ENCODE measurements at places on chromosomes 12 and 14. TPM values are rescaled to one million over a fixed set of nuclear protein-coding genes. Genes with fewer than 3 reads are reported as not detected.

The RDH16 gene
- not detected for polyA plus RNA-seq

DNA sequence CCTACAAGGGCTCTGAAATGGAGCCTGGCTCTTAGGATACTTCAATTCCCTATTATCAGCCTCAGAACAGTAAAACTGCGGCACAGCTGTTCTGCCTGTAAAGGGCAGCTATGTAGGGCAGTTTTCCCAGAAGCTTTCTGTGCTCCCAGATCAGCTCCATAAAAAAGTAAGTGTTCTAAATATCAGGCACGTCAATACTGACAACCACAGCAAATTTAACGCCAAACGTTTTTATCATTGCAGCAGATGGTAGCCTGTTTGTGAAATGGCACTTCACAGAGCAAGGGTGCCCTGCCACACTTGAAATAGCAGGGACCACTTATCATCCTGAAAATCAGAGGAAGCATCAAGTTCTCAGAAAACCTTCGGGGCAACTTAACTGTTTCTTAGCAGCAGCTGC lies 54.8 kb upstream of the PTHLH start:
- no peak for DNase-seq

The PAX9 gene
- not detected for polyA plus RNA-seq

DNA sequence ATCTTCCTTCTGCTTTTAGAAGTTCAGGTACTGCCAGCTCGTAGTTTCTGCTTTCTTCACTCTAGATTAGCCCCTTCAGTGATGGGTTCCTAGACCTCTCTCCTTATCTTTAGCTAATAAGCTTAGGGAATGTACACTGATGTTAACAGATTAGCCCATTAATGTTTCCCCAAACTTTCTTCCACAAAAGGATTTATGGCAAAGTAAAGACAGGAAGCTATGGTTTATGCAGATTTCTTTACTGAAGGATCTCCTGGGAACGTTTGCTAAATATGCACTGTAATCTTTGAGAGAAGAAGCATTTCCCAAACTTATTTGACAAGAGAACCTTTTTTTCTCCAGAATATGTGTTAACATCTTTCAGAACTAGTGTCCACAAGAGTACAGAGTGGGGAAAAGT lies 4.2 kb downstream of the SOCS4 start:
- no peak for DNase-seq

- peak; percentile 13 for DNase-seq
Measured at GRCh38 chr12:123251403-123252076, 18.3 kb downstream of the MTRFR start.

All from small intestine (tissue), 16 donors.